ENCODE measurements at places on chromosomes 7 and 10.
A peak's percentile ranks its signal among the peaks of the same experiment; 100 is the strongest.

DNA sequence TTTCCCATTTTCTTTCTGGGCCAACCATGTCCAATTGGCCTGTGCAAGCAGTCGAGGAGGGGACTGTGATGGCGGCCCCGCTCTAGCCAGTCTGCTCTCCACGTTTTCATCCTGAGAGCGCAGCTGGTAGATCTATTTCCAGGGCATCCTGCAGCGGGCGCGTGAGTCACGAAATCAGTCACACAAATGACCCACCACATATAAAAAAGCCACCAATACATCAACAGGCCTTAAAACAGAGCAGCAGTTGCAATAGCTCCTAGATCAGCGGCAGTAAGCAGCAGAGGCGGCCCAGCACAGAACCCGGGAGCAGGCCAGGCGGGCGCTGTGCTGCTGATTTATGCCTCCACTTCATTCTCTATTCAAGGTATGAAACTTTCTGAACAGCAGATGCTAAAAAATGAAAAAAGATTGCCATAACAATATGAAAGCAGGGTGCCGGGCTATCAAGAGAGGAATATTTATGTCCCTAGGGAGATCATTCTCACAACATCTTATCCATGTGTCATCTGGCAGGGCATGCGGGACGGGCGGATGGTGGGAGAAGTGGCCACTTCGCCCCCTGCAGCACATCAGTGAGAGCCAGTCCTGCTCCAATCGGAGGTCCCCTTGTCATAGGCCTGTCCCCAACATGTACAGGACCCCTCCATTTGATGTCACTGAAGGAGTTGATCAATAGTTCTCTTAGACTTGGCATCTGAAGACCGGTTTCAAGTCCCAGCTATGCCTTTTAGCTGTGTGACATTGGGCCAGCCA, 98.0 kb upstream of the GPR26 start:
- no peak for DNase-seq

DNA sequence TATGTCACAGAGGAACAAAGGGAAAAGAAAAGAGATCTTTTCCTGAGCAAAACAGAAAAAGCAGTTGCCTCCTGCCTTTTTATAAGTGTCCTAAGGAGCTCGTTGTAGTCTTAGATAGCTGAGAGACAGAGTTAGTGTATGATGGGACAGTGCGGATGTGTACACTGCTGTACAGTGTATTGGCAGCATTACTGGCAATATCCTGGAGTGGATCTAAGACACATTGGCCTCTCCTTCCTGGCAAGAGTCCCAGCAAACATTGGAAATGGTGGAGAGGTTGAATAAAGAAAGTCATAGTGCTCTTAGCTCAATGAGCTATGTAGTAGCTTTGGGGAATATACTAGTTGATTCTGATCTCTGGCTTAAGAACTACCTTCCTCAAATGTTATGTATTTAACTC, 22.7 kb downstream of the GARS1 start:
- DNase-seq, result no peak

DNA sequence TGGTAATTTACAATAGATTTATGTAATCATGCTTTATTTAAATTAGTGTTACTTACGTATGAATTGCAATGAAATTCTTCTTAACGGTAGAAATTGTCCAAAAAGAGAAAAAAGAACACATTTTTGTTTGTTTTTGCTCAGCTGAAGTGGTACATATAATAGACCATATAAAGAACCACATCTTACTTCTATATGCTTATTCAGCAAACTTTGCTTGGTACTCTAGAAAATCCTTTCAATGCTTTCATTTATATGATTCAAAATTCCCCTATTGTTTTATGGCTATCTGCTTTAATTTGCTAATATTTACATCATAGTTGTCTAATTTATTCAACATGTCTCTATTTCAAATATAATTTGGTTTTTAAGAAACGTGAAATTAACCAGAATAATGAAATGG, 903.2 kb downstream of the ANKRD7 start:
- no peak for DNase-seq

- DNase-seq, result no peak
Measured at GRCh38 chr7:150962553-150963399, 15.3 kb downstream of the KCNH2 start.

GRCh38 chr10:21100190-21100589, 203.1 kb upstream of the NEBL start:
- DNase-seq, result no peak

DNA sequence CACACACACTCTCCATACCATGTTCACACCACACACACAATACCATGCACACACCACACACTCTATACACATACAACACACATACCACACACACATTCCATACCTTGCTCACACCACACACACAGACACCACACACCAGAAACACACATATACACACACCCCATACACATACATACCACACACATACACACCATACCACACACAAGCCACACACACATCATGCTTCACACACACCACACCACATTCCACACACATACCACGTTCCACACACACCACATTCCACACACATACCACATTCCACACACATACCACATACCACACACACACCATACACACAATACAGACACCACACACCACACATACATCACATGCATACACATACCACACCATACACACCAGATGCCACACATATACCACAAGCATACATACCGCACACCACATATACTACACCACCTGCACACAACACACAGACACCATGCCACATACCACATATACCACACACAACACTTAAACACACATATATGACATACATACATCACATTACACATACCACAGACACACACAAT, 282.7 kb downstream of the POU6F2 start:
- no peak for DNase-seq

DNA sequence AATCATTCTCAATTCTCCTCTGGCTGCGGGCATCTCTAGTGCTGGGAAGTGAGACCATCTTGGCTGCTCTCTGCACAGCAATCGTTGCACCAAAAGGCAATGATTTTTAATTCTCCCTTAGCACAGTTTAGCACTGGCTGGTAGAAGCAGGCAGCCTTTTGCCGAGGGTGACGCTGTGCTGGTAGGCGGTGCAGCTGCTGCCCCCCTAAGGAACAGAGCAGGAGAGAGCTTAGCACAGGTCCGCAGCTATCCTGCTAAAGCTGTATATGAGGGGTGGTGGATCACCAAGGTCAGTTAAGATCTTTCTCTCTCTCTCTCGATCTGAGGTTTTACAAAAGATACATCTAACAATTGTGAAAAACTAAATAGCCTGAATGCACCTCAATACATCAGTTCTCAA, 390.1 kb downstream of the GATA3 start:
- no peak for DNase-seq

DNA sequence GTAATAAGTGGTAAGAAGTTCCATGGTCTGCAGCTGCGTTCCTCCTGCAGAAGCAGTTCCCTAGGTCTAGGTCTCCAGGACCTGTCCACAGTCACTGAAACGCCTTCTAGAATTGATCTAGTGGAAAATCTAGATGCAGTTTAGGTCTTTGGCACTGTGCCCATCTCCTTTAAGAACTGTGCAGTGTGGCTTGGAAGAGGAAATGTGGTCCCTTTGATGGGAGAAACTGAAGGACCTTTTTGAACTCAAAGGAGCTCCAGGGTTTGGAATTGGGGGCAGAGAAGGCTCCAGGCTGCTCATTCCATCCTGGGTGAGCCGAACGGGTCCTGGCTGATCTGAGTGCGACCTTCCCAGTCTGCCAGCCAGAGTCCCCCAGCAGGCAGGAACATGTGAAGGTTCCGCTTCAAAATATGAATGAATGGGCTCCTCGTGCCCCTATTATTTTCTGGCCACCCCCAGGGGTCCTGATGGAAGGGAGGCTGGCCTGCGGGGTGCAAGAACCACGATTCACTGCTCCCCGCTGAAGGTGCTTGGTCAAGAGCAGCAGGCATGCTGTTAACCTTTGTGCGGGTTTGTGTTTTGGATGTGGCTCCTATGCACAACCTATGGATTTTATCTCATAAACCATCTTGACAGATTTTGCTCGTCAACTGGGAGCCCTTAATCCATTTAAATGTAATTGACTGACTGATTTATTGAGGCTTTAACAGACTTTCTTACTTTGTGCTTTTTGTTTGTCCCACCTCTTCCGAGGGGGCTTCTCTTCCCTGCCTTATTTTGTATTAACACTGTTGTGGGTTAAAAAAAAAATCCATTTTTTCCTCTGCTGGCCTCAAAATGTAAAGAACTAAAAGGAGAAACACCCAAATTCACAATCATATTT, 36.7 kb downstream of the ZNF467 start:
- DNase-seq, result no peak

- no peak for DNase-seq
Measured at GRCh38 chr7:22872096-22872807, 49.6 kb upstream of the TOMM7 start.

- no peak for DNase-seq
Measured at GRCh38 chr7:127304087-127304486, 51.3 kb upstream of the GRM8 start.

GRCh38 chr7:130363026-130363847, 17.1 kb upstream of the CPA1 start:
- DNase-seq, result peak; percentile 19

- no peak for DNase-seq
Measured at GRCh38 chr7:44278451-44279161, 46.8 kb downstream of the CAMK2B start.

- DNase-seq, result no peak
Measured at GRCh38 chr10:49497358-49497757, 41.6 kb downstream of the ERCC6 start.

DNA sequence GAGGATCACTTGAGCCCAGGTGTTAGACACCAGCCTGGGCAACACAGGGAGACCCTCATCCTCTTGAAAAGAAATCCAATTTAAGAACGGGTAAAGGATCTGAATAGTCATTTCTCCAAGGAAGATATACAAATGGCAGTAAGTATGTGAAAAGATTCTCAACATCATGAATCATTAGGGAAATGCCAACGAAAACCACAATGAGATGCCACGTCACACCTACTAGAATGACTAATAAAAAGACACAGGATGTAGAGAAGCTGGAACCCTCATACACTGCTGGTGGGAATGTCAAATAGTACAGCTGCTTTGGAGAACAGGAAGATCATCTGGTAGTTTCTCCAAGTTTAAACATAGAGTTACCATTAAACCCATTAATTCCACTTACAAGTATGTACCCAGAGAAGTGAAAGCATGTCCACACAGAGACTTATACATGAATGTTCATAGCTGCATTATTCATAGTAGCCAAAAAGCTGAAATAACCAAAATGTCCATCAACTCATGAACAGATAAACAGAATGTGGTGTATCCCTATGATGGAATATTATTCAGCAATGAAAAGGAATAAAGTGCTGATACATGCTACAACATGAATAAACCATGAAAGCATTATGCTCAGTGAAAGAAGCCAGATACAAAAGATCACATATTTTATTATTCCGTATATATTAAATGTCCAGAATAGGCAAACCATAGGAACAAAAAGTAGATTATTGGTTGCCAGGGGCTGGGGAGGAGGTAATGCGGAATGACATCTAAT, 13.1 kb upstream of the ZMIZ2 start:
- peak; percentile 72 for DNase-seq

DNA sequence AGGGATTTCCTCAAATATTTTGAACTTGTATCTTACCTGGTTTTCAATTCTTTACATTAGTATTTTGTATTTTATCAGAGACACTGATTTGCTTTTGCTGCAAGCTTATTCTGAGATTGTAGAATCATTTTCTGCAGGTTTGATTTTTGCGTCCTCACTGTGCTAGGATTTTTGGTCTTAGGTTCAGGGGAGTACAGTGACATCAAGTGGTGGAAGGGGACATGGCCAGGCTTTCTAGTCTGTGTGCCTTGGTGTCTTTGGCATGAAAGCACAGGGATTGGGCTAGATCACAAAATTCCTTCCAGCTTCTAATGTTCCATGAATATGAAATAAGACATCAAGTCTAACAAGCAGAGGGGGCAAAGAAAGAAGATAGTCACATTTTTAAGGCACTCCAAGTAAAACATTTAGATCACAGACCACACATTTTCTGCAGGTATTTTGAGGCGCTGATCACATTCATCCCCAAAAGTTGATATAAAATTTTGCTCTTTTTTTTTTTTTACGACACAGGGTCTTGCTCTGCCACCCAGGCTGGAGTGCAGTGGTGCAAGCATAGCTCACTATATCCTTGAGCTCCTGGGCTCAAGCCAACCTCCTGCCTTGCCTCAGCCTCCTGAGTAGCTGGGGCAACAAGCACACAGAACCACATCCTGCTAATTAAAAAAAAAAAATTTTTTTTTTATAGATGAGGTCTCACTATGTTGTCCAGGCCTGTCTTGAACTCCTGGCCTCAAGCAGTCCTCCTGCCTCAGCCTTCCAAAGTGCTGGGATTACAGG, 124.4 kb downstream of the PON1 start:
- DNase-seq, result no peak

- no peak for DNase-seq
Measured at GRCh38 chr10:9331583-9332008, 1277.1 kb downstream of the GATA3 start.

DNA sequence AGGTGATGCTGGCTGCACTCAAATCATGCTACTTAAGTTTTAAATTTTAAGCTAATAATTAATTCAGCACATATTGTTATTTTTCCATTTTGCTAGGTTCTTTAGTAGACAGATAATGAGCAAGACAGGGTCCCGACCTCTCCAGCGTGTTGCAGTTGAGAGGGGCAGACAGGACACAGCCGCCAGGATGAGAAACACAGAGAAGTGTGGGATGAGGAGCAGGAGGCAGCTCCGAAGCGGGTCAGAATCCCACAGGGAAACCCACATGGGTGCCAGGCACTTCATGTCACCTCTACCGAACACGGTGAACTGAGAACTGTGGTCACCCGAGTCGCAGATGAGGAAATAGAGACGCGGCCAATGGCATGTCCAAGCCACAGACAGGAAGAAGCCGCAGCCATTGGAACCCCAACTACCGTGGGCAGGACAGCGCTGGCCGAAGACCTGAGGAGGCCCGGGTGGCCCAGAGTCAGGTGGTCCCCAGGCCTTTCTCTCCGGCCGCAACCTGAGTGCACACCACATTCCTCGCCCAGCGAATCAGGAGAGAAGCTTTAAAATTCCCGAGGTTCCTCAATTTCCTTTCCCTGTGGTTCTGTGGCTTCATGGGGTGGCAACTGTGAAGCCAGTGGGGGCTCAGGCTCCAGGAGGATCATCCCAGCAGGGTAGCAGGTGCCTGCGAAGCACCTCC, 213.0 kb downstream of the DNAJB6 start:
- no peak for DNase-seq

- DNase-seq, result no peak
Measured at GRCh38 chr10:59279991-59280505, 82.3 kb downstream of the FAM13C start.

- DNase-seq, result no peak
Measured at GRCh38 chr10:69340695-69341094, 62.4 kb downstream of the HK1 start.

GRCh38 chr10:96491303-96491702, 22.4 kb downstream of the TLL2 start:
- no peak for DNase-seq

- no peak for DNase-seq
Measured at GRCh38 chr10:6463366-6463765, 116.7 kb downstream of the PRKCQ start.

Data from stimulated activated effector memory CD8-positive, alpha-beta T cell treated with anti-CD3 and anti-CD28 coated beads, Interleukin-12 subunit alpha, Interleukin-12 subunit beta, amount 100 ng/mL, for 72 hours (primary cell).